Renal cortical epithelial cell (primary cell): ENCODE measurements at places on chromosomes 7 and 10.

DNA sequence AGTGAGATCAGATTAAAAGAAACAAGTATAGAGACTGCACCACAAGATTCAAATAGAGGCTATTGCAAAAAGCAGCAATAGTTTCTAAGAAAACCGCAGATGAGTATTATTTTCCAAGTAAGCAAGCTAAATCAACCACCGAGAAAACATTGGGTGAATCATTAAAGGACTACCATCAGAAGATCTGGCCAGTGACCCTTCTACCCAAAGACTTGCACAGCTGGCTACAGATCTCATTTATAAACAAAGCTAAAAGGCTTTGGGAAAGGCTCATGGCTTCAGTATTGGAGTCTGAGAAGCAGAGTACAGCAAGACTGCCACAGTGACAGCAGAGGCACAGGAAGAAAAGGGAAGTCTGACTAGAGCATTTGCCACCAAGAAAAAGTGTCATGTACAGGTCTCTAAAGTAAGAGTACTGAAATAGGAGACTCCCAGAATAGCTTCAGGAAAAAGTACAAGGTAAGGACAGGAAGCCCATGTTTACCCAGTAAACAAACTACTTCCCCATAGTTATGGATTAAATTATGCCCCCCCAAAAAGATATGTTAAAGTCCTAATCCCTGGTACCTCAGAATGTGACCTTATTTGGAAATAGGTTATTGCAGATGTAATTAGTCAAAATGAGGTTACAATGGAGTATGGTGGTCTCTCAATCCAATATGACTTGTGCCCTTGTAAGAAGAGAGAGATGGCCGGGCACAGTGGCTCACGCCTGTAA, 19.0 kb downstream of the STEAP1 start:
- peak; percentile 96 for DNase-seq

DNA sequence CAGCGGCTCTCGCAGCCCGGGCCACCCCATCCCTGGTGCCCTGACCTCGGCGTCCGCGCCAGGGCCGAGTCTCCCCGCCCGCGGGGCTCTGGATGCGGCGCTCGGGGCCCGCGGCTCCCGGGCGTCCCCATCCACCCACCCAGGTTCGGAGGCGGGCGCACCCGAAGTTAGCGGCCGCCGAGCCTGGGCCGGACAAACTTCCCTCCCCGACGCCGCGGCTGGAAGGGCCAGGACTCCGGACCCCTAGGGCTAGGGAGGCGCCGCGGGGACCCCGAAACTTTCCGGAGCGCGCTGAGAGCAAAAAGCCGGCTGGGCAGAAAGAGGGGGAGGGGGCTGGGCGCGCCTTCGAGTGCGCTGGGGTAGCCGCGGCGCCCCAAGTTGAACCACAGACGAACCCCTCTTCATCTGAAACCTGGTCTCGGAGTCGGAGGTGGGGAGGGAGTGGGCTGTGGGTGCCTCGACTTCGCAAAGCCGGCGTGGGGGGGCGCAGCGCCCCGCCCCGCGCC, 3.7 kb upstream of the ELFN1 start:
- no peak for DNase-seq

GRCh38 chr7:2614631-2615330, 17.0 kb upstream of the TTYH3 start:
- no peak for DNase-seq

- DNase-seq: no peak
These were observed 607.4 kb downstream of the CCSER2 start for GRCh38 chr10:84935772-84936171.

DNA sequence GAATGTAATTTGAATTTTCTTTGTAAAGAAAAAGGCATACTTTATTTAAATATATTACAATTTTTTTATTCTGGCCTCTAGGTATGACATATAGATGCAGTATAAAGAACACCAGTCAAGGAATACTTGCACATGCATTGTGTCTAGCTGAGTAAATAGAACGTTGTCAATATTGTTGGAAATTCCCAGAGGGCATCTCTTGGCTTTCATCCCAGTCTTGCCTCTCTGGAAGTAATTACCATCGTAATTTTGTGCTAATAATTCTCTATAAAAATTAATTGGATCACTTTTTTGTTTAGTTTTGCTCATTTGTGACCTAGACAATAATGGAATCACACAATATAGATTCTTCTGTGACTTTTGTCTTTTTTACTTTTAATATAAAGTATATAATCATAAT, 1052.3 kb upstream of the CELF2 start:
- no peak for DNase-seq
